ENCODE measurements at places on chromosomes 1 and 21.

- peak; percentile 73 for DNase-seq
Observed at GRCh38 chr1:160284220-160284781, 632 bp downstream of the PEX19 start.

DNA sequence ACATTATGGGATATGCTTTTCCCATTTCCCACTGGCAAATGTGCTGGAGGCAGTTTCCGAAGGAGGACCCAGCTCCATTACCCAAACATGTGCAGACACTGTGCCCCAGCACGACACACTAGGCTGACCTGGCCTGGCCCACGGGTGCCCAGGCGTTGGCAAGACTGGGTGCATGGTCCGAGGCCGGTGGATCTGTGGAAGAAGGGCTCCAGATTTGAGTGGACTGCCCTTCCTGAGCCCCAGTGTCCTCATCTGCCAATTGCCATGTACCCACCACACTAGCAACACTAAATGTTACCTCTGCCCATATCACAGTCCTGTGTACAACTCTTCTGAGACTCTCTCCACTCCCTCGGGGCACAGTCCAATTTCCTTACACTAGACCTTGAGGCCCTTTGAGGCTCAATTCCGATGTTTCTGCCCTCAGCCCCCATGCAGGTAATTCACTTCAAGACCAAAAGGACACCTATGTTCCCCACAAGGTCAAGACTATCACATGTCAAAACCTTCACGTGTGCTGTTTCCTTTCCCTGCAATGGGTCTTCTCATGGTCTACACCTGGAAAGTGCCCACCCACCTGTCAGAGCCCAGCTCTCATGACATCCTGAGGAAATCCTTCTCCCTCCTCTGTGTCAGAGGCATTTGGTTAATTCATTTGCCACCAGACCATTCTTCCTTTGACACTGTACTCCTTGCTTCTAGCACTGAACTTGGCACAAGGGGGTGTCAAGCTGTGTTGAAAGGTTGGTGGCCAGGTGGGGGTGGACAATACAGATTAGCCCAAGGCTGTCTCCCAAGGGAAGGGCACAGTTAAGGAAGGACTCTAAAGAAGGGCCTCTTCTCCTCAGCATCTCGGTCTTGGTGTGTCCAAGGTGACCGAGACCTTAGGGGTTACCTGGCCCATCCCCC, 124.9 kb downstream of the DMRTB1 start:
- DNase-seq = no peak

DNA sequence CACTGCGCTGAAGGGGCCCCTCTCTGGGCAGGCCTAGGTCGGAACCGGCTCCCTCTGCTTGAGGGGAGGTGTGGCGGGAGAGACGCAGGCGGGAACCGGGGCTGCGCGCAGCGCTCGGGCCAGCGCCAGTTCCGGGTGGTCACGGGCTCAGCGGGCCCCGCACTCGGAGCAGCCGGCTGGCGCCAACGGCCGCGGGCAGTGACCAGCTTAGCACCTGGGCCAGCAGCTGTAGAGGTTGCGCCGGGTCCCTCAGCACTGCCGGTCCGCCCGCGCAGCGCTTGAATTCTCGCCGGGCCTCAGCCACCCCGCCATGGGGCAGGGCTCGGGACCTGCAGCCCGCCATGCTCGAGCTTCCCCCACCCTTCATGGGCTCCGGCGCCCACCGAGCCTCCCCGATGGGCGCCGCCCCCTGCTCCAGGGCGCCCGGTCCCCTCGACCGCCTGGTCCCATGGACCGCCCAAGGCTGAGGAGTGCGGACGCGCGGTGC, 254.6 kb downstream of the COL11A1 start:
- no peak for DNase-seq

DNA sequence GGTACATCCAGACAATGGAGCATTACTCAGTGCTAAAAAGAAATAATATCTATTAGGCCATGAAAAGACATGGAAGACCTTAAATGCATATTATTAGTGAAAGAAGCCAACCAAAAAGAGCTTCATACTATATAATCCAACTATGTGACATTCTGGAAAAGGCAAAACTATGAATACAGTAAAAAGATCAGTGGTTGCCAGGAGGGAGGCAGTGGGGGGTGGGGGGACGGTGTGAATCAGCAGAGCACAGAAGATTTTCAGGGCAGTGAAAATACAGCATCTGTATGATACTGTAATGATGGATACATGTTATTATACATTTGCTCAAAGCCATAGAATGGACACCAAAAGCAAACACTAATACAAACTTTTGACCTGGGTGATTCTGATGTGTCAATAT, 339.4 kb upstream of the SNX7 start:
- DNase-seq = no peak

- DNase-seq = no peak
Observed at GRCh38 chr1:54812801-54813484, 11.8 kb upstream of the TTC22 start.

DNA sequence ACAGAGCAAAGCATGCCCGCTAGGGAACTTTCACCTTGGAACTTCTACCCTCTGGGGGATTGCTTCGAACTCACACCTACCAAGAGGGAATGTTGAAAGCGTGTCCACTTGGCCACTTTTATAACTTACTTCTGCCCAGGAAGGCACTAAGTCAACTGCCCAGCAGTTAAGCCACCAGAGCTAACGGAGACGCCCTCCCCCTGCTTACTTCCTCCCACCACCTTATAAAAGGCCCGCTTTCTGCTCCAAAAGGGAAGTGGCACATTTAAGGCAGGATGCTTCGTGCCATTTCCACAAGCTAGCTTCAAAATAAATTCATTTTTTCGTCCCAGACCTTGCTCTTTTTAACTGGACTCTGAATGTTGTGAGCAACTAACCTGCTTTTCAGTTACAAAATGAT, 3.2 kb upstream of the AK2 start:
- DNase-seq = no peak

GRCh38 chr1:59100708-59101374, 196.1 kb upstream of the FGGY start:
- peak; percentile 62 for DNase-seq

- no peak for DNase-seq
Observed at GRCh38 chr1:236156512-236157208, 14.3 kb downstream of the GPR137B start.

- no peak for DNase-seq
Observed at GRCh38 chr1:57272150-57272549, 151.7 kb downstream of the DAB1 start.

Measured in EL (cell line).